ENCODE measurements at places on chromosomes 13 and 19. TPM values are rescaled to one million over a fixed set of nuclear protein-coding genes. Genes with fewer than 3 reads are reported as not detected.

DNA sequence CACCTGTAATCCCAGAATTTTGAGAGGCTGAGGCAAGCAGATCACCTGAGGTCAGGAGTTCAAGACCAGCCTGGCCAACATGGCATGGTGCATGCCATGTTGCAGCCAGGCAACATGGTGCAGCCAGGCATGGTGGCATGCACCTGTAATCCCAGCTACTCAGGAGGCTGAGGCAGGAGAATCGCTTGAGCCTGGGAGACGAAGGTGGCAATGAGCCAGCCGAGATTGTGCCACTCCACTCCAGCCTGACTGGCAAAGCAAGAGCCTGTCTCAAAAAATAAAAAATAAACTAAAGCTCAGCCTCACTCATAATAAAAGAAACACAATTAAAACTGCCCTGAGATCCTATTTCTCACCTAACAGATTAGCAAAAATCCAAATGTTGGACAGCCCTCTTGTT, 49.7 kb upstream of the MAP3K10 start:
- no peak for DNase-seq

The SIAH3 gene
- 0.02 TPM for polyA plus RNA-seq

DNA sequence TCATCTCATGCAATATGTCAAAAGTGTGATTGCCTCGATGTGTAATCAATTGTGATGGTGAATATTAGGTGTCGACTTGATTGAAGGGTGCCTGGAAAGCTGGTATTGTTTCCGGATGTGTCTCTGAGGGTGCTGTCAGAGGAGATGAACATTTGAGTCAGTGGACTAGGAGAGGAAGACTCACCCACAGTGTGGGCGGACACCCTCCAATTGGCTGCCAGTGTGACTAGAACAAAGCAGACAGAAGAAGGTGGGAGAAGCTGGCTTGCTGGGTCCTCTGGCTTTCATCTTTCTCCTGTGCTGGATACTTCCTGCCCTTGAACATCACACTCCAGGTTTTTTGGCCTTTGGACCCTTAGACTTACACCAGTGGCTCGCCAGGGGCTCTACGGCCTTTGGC, 15.5 kb upstream of the CABP5 start:
- no peak for DNase-seq

- no peak for DNase-seq
Measured at GRCh38 chr13:43433691-43434141, 353.1 kb downstream of the ENOX1 start.

The ZNF570 gene
- polyA plus RNA-seq, result 0.84 TPM

DNA sequence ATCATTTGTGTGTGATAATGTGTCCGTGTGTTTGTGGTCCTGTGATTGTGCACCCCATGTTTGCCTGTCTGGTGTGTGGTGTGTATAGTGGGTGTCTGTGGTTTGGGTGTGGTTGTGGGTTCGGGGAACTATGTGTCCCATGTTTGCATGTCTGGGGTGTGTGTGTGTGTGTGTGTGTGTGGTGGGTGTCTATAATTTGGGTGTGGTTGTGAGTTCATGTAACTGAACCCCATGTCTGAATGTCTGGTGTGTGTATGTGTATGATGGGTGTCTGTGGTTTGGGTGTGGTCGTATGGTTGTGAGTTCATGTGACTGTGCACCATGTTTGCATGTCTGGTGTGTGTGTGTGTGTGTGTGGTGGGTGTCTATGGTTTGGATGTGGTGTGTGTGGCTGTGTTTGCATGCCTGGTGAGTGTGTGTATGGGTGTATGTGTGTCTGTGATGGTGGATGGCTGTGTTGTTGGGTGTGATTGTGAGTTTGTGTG, 11.1 kb upstream of the NFIX start:
- DNase-seq, result no peak

The ZNF534 gene
- not detected for polyA plus RNA-seq

DNA sequence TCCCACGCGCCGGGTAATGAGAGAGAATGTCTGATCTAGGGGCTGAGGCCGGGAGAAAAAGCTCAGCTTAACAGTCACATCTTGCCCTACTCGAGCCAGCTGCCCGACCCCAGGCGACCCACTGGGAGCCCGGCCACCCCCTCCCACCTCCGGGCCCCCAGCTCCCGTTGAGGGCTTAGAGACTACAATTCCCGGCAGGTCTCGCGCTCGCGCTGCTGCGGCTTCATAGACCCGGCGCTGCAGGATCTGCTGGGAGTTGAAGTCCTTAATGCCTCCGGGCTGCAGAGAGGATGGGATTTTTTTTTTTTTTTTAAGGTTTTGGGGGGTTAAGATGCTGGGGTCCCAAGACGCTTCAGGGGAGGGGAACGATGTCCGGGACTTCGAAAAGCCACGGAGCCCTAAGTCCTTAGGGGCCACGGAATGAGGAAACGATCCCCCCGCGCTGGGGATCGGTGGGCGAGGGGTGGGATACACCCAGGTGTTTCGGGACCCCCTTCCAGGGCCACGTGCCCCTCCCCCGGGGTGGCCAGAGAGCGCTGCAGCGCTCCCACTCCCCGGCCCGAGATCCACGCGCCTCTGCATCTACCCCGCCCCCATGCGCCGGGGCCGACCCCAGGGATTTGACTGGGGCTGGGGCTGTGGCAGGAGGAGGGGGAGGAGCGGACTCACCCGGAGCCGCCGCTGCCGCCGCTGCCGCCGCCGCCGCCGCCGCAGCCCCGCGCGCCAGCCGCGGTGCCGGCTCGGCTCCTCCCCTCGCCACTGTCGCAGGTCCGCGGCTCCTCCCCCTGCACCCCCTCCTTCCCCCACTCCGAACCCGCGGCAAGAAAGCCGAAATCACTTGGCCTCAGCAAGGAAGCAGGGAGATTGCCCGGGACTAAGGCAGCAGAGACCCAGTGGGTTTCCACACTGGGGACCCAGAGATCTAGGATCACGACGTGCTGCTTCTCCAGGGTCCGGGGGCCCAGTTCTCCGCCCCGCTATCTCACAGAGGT, at the start of gene SYT3:
SYT3 (minus strand) TSS at position 761 of the 992 bp plus-strand sequence. CDS start 2,470 bp downstream, outside the sequence.
- DNase-seq, result no peak

- no peak for DNase-seq
Measured at GRCh38 chr13:85582890-85583289, 216.3 kb downstream of the SLITRK6 start.

GRCh38 chr19:5563935-5564612, 3.7 kb downstream of the TINCR start:
- no peak for DNase-seq

GRCh38 chr19:4654437-4655361, 15.4 kb downstream of the TNFAIP8L1 start:
- DNase-seq, result no peak

The SYT5 gene
- not detected for polyA plus RNA-seq

DNA sequence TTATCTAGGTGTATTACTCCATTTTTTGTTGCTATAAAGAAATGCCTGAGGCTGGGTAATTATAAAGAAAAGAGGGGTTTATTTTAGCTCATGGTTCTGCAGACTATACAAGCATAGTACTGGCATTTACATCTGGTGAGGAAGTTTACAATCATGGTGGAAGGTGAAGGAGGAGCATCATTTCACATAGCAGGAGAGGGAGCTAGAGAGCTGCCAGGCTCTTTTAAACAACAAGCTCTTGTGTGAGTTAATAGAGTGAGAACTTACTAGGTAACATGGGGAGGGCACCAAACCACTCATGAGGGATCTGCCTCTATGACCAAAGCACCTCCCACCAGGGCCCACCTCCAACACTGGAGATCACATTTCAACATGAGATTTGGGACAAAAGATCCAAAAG, 221.7 kb upstream of the GPC6 start:
- no peak for DNase-seq

DNA sequence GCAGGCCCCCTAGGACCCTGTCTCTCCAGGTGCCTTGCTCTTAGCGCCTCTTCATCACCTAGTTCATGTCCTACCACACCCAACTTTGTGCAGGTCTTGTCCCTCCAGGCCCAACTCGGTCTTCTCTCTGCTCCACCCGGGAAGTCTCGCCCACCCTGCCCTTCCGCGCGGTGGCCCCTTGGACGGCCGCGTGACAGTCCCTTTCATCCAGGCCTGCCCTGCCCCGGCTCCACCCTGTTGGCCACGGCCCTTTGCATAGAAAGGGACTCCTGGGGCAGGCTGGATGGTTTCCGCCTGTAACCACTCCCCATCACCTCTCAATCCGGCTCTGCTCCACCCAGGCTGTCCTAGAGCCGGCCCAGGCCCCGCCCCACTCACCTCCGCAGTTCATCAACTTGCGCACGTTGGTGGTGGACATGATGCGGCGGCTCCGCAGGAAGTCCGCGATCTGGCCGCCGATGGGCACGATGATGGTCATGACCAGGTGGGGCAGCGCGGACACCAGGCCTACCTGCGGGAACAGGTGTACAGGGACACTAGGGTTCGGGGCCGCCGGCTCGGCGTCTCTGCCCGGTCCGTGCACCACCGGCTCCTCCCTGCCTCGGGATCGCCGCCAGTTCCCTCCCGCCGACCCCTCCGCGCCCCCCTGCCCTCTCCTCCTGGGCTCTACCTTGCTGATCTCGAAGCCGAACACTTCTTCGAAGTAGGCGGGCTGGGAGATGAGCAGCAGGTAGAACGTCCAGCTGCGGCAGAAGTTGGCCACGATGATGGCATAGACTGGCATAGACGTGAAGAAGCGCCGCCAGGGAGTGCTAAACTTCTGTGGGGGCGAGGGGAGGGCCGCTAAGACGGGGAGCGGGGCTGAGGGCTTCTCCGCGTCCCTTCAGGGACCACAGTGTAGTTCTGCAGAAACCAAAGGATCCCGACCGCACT, 7.2 kb downstream of the GFY start:
- no peak for DNase-seq

GRCh38 chr13:85197431-85197830, 601.8 kb downstream of the SLITRK6 start:
- DNase-seq, result peak; percentile 55

The HCST gene
- polyA plus RNA-seq, result not detected

DNA sequence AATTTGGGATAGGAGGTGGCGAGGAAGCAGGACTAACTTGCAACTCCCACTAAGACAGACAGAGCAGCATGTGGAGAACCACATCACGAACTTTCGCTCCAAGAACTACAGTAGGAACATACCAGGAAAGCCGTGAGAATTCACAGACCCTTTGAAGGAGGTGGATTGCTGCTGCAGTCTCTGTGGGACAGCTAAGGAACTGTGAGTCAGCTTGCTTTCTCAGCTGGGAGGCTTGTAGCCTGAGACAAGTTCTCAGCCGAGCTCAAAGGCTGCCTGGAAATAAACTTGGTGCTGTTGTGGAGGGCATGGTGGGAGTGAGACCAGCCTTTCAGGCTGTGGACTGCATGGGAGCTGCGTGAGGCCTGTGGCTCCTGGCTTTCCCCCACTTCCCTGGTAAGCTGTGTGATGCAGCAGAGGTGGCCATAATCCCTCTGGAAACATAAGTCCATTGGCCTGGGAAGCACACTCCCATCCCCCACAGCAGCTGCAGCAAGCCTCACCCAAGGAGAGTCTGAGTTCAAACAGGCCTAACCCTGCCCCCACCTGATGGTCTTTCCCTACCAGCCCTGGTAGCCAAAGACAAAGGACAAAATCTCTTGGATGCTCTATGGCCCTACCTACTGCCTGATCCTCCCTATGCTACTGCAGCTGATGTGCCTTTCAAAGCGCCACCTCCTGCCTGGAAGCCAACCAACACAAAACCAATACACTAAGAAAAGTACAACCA, 441.1 kb upstream of the HTR2A start:
- no peak for DNase-seq

DNA sequence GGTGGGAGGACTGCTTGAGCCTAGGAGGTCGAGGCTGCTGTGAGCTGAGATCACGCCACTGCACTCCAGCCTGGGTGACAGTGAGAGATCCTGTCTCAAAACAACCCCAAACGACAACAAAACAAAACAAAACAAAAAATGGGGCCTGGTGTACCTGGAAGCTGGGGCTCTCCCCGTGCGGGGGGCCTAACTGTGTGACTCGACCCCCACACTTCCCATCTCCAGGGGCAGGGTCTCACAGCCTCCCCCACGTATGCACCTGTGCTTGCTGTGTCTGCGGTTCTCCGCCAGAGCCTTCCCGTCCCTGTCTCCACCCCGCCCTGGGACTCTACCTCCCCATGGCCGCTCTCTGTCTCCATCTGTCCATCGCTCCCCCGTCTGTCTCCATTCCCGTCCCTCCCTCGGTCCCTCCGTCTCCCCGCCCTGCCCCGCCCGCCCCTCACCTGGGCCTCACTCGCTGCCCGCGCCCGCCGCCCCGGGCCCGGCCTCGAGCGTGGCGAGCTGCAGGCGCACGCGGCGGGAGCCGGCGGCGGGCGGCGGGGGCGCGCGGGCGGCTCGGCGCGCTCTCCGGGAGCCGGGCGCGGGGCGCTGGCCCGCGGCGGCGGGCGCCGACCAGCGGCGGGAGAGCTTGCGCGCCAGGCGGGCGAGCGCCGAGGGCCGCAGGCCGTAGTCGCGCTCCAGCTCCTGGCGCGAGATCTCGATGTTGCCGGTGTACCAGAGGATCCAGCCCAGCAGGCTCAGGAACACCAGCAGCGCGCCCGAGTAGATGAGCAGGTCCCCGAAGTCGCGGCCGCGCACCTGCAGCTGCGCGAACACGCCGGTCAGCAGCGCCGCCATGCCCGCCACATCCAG, 587 bp downstream of the TMEM238 start:
- peak; percentile 64 for DNase-seq

GRCh38 chr13:79160818-79161217, 245.2 kb downstream of the RBM26 start:
- DNase-seq, result no peak

DNA sequence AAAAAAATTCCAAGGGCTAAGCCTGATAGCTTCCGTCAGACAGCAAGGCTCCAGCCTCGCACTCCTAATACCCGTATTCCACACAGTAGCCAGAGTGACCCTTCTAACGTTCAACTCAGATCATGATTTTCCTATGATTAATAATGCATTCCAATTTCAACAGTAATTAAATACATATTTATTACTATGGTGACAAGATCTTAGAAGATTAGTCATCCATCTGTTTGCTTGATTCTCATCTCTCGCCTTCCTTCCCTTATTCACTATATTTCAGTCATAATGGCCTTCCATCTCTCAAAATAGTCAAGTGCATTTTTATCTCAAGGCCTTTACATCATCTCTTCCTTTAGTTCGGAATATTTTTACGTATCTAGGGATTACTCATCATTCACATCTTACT, 621.2 kb upstream of the SPRY2 start:
- peak; percentile 77 for DNase-seq

DNA sequence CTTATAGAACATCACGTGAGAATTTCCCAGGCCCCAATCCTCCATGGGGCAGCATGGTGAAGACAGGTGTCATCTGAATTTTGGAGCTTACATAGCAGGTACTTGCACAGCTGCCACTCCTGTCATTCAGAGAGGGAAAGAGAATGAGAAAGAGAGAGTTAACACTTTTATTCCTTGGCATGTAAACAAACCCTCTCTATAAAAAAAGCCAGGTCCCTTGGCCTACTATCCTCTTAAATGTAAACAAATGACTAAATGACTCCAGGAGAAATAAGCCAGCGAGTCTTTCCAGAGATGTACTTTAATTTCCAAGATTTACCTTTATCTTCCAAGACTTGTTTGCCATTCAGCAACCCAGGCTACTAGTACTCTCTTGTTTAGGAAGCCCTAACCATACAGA, 195.3 kb upstream of the HTR2A start:
- DNase-seq, result no peak

GRCh38 chr19:1236576-1236975, 1.2 kb downstream of the CBARP start:
- no peak for DNase-seq

The TEX101 gene
- not detected for polyA plus RNA-seq
